ENCODE measurements at places on chromosomes 2 and 18.

GRCh38 chr2:212520340-212520739 lies 18.3 kb downstream of the ERBB4 start:
- no peak for DNase-seq

GRCh38 chr2:168426861-168427260 lies 29.2 kb upstream of the CERS6 start:
- DNase-seq = no peak

DNA sequence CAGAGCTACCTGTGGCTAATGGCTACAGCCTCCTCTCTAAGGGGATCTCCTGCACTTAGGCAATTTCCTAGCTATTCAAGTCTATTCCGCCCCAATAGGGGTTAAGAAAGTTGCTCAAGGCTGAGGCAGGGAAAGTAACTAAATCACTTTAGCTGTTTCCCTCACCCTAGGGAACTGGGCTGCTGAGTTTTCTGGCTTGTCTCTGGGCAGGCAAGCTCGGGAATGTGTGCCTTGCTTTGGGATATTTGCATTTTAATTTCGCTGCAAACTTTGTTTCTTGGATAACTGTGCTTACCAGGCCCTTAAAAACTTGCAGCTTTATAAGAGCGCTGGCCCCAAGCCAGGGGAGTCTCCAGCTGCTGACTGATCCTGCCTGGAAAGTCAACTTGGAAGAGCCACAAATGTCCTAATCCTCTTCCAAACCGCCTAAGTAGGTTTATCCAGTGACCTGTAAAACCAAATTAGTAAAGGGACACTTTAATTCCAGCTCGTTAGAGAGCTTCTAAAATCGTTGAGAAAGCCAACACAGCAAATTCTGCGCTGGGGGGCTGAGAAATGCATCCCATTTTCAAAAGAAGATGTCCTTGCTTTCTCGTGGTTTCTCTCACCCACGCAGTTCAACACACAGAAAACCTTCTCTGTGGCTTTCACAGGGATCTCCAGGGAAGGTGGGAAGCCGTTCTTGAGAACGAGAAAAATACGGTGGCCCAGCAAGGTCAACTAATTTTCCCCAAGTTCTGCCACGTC lies 59.5 kb upstream of the SP3 start:
- DNase-seq = peak; percentile 92

DNA sequence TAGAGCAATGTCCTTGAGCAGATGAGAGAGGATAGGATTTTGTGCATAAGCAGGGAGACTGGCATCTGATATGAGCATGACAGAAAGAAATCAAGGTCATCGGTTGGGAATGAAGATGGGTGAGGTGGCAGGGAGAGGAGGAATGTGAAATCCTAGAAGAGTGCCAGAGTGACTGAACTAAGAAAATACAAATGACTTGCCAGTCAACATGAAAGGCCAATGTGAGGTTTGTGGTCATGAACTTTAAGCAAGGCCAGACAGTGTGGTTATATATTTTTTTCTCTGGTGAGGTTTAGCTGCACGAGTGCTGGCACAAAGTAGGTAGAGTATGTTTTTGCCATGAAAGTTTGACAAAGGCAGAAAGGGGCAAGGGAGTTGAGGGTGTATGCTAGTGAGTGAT lies 21.2 kb downstream of the QPCT start:
- no peak for DNase-seq

DNA sequence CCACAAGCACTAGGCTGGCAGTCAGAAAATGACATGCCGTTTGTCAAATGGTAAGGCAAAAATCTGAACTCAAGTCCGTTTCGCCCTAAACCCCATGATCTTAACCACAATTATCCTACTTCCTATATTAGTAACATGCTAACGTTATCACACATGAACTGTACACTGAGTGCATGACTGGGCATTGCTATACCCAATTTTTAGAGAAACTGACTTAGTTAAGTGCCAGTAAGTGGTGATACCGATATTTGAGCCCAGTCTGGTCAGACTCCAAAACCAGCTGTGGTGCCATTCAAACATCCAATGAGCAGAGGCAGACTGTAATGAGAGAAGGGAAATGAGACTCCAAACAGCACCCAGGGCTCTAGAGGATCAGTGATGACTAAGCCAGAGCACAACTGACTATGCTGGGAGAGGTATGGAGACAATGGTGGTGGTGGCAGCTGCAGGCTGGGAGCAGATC lies 311.7 kb upstream of the PKDCC start:
- DNase-seq = no peak

- no peak for DNase-seq
These were observed 1072.1 kb upstream of the FANCL start for GRCh38 chr2:59312967-59313940.

DNA sequence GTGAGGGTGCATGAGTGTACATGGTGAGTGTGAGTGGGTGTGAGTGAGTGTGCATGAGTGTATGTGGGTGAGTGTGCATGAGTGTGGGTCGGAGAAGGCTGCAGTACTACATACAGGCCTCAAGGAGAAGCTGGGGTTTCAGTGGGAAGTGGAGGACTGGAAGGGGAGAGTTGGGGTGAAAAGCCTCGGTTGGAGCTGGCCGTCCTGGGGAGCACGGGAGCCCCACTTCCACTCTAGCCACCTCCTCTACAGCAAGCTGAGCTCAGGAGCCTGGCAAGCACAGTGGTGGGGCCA lies 68.7 kb upstream of the HPCAL1 start:
- DNase-seq = no peak

DNA sequence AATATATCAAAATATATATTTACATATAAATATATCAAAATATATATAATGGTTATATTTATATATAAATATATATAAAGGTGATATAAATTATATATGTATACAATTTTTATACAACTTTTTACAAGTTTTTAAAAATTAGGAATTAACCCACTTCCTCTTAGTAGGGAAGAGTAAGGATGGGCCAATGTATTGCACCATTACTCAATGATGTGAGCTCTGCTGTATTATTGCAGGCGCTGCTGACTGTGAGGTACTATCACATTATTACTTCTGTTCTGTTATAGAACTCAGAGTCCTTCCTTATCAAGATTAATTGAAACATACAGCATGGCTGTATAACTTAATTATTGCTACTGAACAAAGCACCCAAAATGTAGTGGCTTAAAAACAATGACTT lies 46.0 kb downstream of the CCDC195 start:
- no peak for DNase-seq

- no peak for DNase-seq
These were observed 553.7 kb downstream of the SLC4A3 start for GRCh38 chr2:220181165-220181564.

GRCh38 chr2:65264821-65265670 lies 37.4 kb downstream of the ACTR2 start:
- no peak for DNase-seq

DNA sequence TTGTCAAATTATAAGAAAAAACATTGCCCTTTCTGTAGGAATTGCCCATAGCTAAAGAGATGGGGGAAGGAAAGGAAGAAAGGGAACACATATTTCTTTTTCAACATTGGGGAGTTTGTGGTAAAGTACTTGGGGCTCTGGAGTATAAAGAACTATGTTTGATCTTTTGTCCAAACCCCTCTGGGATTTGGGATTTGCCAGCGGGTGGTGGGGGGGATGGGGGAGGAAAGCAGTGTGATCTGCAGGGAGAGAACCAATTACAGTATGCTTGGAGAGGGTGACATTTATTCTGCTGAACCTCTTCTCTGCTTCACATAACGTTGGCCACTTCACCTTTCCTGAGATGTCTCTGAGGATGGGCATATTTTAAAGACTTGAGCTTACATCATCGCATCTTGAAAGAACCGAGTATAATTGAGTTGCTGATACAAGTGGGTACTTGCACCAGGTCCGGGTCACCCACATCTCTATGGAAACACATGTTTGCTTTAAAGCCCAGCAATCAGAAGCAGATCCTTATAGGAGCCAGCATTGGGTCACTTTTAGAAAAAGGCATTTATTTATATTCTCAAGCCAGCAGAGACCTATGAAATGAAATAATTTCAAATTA lies 73.1 kb downstream of the SPATS2L start:
- no peak for DNase-seq

DNA sequence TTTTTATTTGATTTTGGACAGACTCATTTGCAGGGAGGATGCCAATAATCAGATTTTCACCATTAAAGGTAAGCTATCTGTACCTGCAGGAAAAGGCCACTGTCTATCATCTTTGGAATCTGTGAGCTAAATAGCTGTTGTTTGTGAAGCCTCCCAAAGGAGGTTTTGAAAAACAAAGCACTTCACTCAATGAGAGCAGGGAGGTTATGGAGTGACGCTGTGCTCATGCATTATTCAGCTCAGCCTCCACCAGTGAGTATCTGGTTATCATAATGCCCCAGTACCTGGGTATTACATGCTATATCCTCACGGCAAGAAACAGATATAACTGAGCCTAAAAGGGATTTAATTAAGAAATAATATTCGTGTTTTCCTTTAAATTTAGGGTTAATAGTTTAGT lies 189.6 kb upstream of the PIK3C3 start:
- DNase-seq = no peak

DNA sequence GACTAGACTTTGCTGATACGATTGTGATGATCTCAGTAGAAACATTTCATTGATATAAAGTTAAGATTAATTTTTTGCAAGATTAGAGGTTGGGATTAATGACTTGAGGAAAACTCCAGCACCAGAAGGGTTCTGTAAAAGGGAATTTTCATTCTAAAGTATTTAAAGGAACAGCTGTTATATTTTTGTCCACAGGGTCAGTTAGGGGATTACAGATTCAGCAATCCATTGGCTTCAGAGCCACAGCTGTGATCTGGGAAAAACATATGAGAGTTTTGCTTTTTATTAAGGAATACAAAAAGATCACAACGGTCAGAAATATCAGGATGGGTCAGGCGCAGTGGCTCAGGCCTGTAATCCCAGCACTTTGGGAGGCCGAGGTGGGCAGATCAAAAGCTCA lies 19.6 kb upstream of the REV1 start:
- DNase-seq = no peak

DNA sequence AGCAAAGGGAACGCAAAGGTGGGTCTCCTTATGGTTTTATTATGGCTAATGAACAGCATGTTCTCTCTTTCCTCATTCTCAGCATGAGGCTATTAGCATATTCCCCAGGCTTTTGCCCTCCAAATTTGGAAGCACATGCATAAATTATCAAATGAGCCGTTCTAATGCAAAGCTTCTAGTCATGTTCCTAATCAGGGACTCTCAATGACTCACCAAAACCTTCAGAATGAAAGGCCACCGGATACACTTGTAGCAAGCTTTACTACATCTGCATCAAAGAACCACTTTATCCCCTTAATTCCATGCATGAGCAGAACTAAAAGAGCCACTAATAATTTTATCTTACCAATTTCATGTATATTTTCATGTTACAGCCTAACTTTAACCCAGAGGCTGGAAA lies 310.5 kb downstream of the LRATD1 start:
- no peak for DNase-seq

GRCh38 chr2:179985163-179985820 lies 21.8 kb downstream of the CWC22 start:
- DNase-seq = no peak

DNA sequence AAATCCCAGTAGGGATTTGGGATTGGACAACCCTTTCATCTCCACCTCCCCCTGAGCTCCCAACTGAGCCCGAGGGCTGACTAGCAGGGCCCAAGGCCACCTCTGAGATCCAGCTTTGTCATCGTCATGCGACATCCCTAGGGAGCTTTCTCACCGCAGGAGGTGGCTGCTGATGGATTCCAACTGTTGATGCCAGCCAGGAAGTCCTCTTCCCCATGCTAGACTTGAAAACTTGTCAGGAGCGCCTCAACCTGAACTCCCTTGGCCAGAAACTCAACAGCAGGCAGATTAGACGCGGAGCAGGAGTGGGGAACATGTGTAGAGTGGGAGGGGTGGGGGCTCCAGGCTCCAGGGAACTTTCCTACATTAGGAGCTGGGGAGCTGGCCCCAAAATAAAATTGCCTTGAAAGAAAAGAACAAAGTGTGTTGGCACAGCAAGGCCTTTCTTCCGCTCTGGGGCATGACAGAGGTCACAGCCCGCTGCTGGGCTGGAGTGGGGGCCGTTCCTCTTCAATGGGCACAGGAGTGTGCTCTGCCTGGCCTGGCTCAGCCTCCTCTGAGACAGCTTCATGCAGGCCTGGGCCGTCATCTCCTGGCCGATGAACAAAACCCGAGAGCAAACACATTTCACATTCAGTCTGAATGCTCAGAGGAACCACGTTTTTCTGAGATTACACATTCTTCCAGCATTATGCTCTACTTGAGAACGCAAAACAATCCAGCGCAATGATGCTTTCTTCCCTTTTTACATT lies 34.5 kb downstream of the EMILIN2 start:
- DNase-seq = peak; percentile 86

- DNase-seq = no peak
These were observed 101.3 kb downstream of the CDC42EP3 start for GRCh38 chr2:37569986-37570679.

GRCh38 chr2:51919395-51919794 lies 887.5 kb upstream of the NRXN1 start:
- no peak for DNase-seq

DNA sequence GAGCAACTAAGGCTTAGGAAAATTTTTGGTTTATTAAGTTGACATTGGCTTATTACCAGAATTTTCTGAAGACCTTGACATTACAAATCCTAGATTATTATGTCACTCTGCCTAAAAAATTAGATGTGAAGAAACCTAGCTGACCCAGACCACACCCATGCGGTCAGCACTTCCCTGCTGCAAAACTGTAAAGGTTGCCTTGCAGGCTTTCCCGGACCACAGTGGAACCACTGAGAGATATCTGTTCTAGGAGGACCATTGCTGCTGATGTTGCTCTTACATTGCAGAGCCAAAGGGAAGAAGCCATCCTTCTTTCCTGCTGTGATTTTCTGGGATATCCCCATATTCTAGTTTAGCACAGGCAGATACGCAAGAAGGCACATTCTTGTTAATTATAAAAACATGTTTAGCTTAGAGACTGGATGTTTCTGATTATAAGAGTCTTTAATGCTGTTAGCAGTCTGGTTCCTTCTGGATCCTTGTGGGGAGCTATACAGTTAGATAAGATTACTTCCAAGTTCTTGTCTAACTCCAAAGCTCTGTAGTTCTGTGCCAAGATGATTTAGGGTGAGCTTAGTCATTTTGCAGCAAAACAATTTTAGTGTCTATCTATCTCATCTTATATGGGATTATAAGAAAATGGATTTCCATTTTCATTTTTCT lies 70.2 kb downstream of the AOX1 start:
- DNase-seq = no peak

Data from tibial artery (tissue), 4 donors.